ENCODE measurements at places on chromosomes 4 and X. TPM values are rescaled to one million over a fixed set of nuclear protein-coding genes. Genes with fewer than 3 reads are reported as not detected.

Gene MAGEA11
- not detected for polyA plus RNA-seq

Gene PNMA6F
- polyA plus RNA-seq: not detected

Gene HTATSF1
- polyA plus RNA-seq: 59.8 TPM

Gene FGD1
- polyA plus RNA-seq: 0.52 TPM

Gene FGF16
- not detected for polyA plus RNA-seq

Gene SLC7A11
- 1.8 TPM for polyA plus RNA-seq

Gene MAGEA2B
- not detected for polyA plus RNA-seq

Gene USP51
- polyA plus RNA-seq: 0.53 TPM

Gene SPATA18
- polyA plus RNA-seq: 3.6 TPM

Gene IL13RA2
- not detected for polyA plus RNA-seq

Gene GRPR
- 0.15 TPM for polyA plus RNA-seq

Gene GYG2
- polyA plus RNA-seq: 0.05 TPM

Gene PAGE2B
- not detected for polyA plus RNA-seq

Gene CFP
- 2.9 TPM for polyA plus RNA-seq

Gene NEXMIF
- 1.5 TPM for polyA plus RNA-seq

Gene TRO
- polyA plus RNA-seq: not detected

Gene ARMCX4
- polyA plus RNA-seq: 1.6 TPM

Gene ESX1
- not detected for polyA plus RNA-seq

Gene FAM3A
- 17.9 TPM for polyA plus RNA-seq

DNA sequence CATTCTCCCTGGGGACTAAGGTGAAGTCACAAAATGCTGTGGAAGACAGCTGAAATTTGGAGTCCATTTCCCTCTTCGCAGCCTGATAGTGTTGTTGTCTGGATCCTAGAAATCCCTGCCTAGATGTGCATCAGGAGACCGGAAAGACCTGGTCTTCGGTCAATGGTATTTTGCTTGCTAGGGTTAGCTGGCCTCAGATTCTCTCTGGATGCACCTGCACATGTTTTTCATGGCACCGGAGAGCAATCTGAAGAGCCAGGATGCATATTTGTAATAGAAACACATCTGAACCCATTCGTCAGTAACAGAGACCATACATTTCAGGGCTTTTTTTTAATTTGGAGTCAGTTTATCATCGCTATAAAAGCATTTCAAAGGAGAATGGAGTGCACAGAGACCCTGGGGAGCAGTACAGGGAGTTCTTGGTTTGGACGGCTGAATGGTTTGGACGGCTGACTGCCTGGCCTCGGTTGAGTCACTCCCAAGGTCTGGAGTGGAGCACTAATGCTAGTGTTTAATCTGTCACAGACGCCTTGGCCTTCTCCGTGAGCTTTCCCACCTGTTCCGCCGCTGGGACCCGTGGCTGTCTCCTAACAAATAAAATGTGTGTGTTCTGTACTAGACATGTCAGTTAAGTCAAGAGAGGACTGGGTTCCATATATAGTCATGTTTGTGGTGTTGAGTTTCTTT lies 7.5 kb upstream of the PDLIM3 start:
- no peak for DNase-seq

DNA sequence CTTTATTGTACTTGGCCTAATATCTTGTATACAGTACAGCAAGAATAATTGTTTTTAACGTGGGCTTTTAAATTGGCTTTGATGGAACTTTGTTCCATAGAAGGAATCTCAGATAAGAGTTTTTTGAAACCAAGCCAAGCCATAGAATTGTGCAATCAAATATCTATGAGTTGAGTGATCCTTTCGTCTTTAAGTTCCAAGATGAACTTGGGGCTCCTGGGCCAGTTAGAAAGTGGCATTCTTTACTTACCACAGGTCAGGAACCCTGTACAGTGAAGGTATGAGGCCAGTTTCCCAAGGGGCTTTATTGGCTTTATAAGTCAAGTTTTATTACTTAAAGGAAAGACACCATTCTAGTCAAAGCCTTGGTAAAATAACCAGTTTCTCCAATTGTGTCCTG lies 2104.2 kb downstream of the PCDH7 start:
- no peak for DNase-seq

DNA sequence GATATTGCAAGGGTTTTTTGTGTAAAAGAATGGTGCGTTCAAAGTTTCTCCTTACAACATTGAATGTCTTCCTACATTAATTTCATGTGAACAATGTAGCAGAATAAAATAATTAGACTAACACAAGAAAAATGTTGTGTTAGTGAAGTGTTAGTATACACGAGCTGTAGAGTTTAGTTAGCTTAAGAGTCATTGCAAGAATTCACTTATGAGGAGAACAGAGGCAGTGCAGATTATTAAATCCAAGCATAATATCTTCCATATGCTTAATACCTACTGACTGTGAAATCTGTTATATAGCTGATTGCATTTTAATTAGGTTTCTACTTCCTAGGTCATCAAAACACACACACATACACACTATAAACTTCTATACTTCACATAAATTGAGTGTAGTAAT lies 959.0 kb downstream of the FAT4 start:
- DNase-seq: no peak

DNA sequence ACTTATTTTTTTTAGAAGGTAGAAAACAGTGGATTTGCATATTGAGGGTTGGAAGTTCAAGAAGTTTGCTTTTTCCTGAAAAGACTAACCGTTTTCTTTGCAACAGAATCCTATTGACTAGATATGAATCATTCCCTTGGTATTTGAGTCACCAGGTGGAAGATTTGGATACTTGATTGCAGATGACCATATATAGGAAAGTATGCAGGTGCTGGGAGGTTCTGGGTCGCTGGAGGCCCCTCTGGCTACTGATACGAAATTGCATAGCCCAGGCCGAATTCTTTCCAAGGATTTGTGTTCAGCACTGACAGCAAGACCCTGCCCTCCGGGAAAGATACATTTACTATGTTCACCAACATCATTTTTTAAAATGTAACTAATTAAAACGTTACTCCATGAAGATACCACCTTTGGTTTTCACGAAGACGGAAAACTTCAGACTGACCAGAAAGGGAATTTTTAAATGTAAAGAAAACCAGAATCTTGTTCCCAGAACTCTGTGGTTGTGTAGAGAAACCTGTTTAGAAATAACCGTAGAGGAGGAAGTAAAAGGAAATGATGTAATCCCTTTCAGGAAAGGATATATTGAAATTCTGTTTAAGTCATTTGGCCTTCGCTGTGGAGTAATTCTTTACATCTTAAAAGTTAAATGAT lies 946 bp downstream of the ANXA3 start:
- DNase-seq: no peak

- no peak for DNase-seq
Observed at GRCh38 chrX:18931972-18932371, 51.9 kb downstream of the PHKA2 start.

- DNase-seq: no peak
Observed at GRCh38 chr4:119627267-119628255, 1.0 kb downstream of the PDE5A start.

GRCh38 chr4:41377196-41377595 lies 120.5 kb downstream of the UCHL1 start:
- no peak for DNase-seq

- DNase-seq: no peak
Observed at GRCh38 chr4:11585506-11585905, 156.8 kb upstream of the HS3ST1 start.

- DNase-seq: no peak
Observed at GRCh38 chr4:3249711-3250437, 915 bp downstream of the MSANTD1 start.

DNA sequence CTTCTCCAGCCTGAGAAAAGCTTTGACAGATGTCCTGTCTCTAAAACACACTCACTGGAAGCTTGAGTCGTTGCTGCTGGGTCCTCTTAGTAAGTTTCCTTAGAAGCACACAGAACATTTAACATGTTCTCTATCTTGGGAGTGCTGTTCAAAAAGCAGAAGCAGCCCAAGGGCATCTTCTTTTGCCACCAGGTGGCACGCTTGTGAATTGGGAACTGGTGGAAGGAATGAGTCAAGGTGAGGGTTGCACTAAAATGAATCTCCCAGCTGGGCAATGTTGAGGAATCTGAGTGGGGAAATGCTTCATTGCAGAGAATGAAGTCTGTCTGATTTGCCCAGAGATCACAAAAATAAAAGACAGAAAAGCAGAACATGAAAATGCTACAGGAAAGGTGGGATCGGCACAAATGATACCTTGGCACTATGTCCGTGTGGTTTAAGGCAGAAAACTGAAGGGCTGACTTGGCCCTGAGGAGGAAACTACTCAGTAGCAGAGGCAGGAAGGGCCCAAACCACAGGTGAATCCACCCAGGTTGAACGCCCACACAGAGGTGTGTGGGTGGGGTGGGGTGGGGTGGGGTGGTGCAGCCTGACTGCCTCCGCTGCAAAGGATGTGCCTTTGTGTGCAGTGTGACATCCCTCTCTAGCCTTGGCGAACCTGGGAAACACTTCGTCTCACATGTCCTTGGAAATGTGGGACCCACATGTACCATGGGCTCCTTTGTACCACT lies 26.0 kb downstream of the KIT start:
- no peak for DNase-seq

GRCh38 chr4:16043642-16044498 lies 40.0 kb downstream of the PROM1 start:
- no peak for DNase-seq

DNA sequence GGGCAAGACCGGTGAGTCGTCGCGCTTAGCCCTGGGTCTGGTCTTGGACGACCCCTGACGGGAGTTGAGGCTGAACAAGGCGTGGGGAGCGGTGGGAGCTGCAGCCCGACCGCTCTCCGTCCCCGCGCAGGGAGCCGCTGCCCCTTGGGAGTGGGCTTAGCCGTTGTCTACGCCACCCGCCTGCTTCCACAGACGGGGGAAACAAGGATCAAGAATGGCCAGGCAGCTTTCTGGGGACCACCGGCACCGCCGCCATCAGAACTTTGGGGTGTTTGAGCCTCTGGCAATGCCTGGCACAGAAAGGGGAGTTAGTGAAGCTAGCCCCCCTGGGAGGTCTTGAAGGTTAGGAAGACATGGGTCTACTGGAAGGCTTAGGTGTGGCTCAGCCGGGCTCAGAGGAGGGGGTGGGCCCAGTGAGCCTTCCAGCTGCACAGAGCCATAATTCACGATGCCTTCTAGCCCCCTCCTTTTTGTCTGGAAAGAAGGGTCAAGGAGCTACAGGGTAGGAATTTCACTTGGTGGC lies 583 bp downstream of the RASL11B start:
- DNase-seq: no peak

- DNase-seq: no peak
Observed at GRCh38 chr4:82652062-82652461, 90.3 kb upstream of the TMEM150C start.

- no peak for DNase-seq
Observed at GRCh38 chr4:88702782-88703181, 5.2 kb upstream of the NAP1L5 start.

GRCh38 chrX:101950581-101950980 lies 18.8 kb upstream of the ZMAT1 start:
- DNase-seq: no peak

GRCh38 chrX:34634349-34634748 lies 22.7 kb downstream of the TMEM47 start:
- DNase-seq: no peak

DNA sequence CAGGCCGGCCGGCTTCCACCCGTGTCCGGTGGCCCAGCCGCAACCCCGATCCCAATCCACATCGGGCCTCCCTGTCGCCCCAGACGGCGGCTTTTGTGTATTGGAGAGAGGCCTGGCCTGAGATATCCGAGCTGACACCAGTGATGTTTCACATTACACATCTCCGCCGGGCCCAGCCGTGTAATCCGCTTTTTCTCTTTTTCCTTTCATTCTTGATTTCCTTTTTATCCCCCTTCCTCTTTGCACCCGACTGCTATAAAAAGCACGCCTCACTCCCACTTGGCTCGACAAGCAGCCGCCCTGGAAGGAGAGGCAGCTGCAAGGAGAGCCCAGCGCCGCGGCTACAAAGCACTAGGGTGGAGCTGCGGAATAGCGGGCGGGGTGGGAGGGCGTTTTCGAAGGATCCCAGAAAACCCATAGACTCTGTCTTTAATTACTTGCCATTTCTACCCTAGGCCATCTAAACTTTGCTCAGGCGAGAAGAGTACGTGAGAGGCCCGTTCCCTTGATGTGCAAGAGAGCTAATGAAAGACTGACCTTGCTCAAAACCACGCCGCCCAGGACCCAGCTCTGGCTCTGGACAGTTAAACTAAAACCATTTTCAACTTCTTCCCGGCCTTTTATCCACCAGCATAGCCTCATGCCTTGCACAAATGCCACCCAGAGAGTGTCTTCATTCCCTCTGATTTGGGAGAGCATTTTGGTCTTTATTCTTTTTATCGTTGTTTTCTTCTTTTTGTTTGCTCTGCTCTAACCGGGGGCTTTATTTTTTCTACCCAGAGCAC lies 3.2 kb downstream of the PITX2 start:
- DNase-seq: no peak

DNA sequence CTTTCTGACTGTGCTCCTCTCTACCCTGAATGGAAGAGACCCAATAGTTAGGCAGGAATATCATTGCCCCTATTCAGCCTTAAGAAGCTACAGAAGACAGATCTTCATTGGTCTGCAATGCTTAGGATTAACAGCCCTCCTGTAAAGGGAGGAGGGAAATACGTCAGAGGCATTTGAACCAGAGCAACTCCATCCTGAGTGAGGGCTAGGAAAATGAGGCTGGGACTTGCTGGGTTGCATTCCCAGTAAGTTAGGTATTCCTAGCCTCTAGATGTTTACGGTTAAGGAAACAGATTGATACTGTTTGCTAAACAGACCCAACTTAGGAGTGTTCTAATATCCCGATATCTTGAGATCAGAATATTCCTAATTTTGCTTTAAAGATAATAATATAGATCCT lies 63.5 kb downstream of the PCDH18 start:
- DNase-seq: no peak

DNA sequence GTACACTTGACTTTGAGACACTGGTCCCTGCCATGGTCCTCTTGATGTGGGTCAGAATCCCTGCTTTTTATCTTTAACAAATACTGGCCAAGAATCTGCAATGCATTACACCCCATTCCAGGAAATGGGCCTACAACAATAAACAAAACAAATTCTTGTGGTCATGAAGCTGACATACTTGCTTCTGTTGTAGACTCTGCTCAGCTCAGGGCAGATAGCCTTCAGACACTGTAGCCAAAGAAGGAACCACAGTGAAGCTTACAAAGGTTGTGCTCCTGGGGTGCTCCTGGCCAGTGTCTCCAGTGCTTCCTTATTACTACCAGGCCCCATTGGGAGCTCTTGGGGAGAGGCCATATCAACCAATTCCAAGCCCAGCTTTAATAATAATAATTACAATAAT lies 21.8 kb downstream of the KIAA1210 start:
- DNase-seq: no peak

GRCh38 chr4:86972997-86973396 lies 38.2 kb downstream of the AFF1 start:
- DNase-seq: no peak

GRCh38 chrX:16705370-16705769 lies 7.1 kb downstream of the CTPS2 start:
- DNase-seq: no peak

DNA sequence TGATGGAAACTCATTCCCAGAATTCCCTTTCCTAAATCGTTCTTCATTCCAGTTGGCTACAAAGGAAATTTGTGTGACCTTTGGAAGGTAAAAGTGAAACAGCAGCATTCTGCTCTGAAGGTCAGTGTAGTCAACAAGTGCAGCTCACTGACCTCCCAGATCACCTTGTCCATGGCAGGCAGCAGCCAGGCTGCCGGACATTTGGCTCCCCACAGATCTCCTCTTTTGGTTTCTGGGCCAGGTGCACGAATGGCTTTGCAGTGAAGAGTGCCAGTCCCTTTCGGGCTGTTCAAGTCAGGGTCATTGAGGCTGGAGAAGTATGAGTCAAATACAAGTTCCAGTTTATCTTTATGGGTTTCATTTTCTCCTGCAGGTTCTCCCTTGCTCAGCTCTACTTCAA lies 14.3 kb downstream of the GPRIN3 start:
- no peak for DNase-seq

GRCh38 chrX:19887911-19888879 lies 795 bp upstream of the SH3KBP1 start:
- DNase-seq: no peak

GRCh38 chrX:103214870-103215424 lies at the start of gene BEX4:
Gene BEX4, plus strand, starts transcription at chrX:103215108. Its CDS starts 1,046 bp downstream, at chrX:103216154.
- DNase-seq: no peak

All from GM12878 (cell line).